Foreskin fibroblast (primary cell): ENCODE measurements at places on chromosomes 7 and 10.

DNA sequence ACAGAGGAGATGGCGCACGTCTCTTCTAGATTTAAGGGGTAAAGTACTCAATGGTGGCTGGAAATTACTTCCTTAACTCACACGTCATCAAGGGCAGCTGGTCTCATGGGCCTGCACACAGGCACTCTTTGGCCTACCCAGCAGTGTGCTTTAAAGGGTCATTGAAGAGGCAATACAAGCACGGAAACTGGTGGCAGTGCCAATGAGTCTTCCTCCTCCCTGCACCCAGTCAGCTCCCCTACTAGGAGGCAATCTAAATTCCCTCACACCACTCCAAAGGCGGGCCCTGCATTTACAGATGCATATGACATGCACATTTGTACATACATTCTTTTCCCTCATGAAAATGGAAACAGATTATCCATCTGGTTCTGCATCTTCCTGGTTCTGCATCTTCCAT is 47.4 kb downstream of the PPIF start:
- DNase-seq, result no peak

- peak; percentile 63 for DNase-seq
Measured at GRCh38 chr7:100435401-100436304, 644 bp downstream of the PPP1R35 start.

- no peak for DNase-seq
Measured at GRCh38 chr7:126411032-126411820, 841.5 kb downstream of the GRM8 start.

DNA sequence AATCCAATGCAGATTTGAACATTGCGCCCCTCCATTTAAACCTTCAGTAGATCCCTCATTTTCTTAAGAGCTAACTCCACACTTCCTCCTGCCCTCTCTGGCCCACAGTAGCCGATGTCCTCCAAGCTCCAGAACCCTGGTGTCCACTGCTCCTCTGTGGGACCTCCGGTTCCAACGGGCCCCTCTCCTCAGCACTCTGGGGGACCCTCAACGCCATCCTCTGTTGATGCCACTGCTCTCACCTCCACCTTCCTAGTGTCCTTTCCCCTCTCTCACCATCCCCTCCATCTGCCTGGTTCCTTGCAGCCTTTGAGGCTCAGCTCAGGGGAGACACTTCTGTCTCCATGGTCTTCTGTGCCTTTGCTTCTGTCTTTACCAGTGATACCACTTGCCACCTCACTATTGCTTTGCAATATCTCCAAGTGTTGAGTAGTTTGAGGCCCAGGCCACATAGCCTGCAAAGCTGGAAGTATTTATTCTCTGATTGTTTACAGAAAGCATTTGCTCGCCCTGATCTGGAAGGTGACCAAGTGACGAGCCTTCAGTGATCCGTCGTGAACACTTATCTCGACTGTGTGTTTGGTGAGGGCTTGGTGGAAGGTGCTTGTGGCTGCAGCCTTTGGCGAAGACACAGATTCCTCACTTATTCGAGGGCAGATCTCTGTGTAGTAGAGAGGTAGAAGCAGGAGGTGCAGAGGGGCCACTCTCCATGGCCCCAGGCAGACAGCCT is 104.8 kb upstream of the SHH start:
- DNase-seq, result peak; percentile 3

GRCh38 chr7:67550801-67551436 is 554.3 kb downstream of the TYW1 start:
- no peak for DNase-seq

GRCh38 chr7:102417105-102417504 is 16.3 kb upstream of the ORAI2 start:
- no peak for DNase-seq

- no peak for DNase-seq
Measured at GRCh38 chr10:96585736-96586418, 935 bp downstream of the TM9SF3 start.

DNA sequence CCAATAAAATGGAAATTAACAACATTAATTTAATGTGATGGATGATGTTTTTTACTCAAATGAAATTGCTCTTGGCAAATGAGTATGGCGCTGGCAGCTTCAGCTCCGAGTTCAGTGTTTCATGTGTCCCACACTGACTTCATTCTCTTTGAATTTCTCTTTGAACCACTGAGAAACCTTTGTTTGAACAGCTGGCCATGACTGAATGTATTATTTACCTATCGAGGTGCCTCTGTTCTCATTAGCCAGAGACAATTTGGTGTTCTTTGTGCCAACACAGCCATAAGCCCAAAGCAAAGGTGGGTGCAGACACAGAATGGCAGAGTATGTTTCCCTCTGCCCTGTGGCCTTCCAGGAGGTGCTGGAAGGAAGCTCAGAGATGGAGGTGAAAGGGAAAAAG is 42.1 kb downstream of the TMEM178B start:
- no peak for DNase-seq

GRCh38 chr10:124180947-124181549 is 87.7 kb upstream of the CHST15 start:
- peak; percentile 25 for DNase-seq

DNA sequence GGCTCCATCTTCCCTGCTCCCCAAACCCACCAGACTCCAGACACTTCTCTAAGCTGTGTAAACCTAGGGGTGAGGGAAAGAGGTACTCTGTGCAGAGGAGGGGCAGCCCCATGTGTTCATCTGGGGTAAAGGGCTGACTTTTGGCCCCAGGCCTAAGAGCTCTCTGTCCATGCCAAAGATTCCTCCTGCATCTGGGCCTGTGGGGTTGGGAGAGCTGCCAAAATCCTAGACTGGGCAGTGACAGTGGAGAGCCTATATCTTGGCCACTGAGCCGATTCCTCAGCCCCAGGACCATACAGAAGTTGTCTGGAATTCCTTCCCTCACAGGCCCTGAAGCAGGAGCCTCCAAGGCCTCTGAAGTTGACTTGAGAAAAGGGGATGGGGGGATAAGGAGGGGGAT is 25.3 kb upstream of the LEP start:
- DNase-seq, result peak; percentile 53

DNA sequence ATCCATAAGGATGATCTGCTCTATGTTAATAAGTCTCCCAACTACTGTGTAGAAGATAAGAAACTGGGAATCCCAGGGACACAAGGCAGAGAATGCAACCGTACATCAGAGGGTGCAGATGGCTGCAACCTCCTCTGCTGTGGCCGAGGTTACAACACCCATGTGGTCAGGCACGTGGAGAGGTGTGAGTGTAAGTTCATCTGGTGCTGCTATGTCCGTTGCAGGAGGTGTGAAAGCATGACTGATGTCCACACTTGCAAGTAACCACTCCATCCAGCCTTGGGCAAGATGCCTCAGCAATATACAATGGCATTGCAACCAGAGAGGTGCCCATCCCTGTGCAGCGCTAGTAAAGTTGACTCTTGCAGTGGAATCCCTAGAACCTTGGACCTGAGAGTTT is 10.3 kb downstream of the WNT16 start:
- DNase-seq, result no peak

DNA sequence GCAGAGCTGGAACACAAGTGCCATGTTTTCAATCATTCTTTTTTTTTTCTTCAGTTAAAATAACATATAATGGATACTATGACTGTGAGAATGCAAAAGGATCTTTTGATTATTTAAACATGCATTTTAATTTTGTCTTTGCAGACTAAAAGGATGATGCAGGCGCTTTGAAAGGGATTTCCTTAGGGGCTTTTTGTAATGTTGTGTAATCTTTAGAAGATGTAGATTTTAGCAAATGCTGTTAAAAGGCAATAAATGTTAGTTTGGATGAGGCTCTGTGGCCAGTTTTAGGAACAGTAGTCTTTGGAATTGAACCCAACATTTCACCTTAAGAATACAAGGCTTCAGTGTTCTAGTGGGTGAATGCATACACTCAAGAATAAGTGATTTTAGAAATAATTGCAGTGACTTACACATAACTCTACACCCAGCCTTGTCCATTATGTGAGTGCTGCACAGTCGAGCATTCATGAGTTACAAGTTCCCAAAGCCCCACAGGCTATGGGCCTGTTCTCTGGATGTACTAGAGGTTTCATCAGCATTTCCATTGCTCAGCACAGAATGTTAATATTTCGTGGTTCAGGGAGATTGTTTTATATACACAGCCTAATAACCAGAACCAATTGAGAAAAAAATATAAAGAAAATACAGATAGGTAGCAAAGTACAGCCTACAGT is 11.6 kb downstream of the PAPSS2 start:
- no peak for DNase-seq
